Nephron progenitor cell (in vitro differentiated cells): ENCODE measurements at places on chromosomes 3 and 15.

- H3K27me3 ChIP-seq, result peaks cover 9% of the 10 kb centered on the region
- peak overlapping the region; percentile 18 for H3K27ac ChIP-seq
- H3K4me1 ChIP-seq, result peaks cover 14% of the 10 kb centered on the region
- DNase-seq, result no peak
Observed at GRCh38 chr15:62135532-62136134, 29.5 kb downstream of the C2CD4B start.

- H3K27ac ChIP-seq, result peak overlapping the region; percentile 46
- DNase-seq, result no peak
- H3K4me1 ChIP-seq, result peaks cover 12% of the 10 kb centered on the region
- peaks cover 62% of the 10 kb centered on the region for H3K36me3 ChIP-seq
Observed at GRCh38 chr15:92466834-92467233, 73.2 kb downstream of the ST8SIA2 start.

GRCh38 chr3:176401211-176401610 is 796.1 kb downstream of the TBL1XR1 start:
- H3K4me1 ChIP-seq, result no peaks in the 10 kb centered on the region
- no peaks in the 10 kb centered on the region for H3K36me3 ChIP-seq
- H3K27ac ChIP-seq, result no peak overlapping the region
- H3K4me3 ChIP-seq, result no peak overlapping the region

DNA sequence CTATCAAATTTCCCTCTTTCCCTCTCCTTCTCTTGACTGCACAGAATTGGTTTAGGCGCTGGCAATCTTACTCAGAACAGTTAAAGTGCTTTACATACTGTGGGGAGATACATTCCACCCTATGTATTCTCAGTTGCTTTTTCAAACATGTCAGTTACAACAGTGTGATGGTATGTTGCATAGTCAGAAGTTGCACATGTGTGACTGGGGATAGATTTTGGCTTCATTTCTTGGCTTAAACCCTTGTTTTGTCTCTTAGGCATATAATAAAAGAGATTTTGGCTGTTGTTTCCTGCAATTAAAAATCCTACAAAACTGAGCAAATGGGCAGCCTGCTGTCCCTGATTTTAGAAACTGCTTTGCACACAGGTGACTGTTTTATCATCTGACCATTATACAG is 86.7 kb downstream of the PIK3R4 start:
- no peaks in the 10 kb centered on the region for H3K27me3 ChIP-seq
- no peak overlapping the region for H3K27ac ChIP-seq
- peaks cover 40% of the 10 kb centered on the region for H3K36me3 ChIP-seq

- no peak overlapping the region for H3K27ac ChIP-seq
- H3K36me3 ChIP-seq, result no peaks in the 10 kb centered on the region
- H3K4me1 ChIP-seq, result peaks cover 11% of the 10 kb centered on the region
- no peak for DNase-seq
Observed at GRCh38 chr15:42073418-42073817, 20.9 kb downstream of the PLA2G4D start.

DNA sequence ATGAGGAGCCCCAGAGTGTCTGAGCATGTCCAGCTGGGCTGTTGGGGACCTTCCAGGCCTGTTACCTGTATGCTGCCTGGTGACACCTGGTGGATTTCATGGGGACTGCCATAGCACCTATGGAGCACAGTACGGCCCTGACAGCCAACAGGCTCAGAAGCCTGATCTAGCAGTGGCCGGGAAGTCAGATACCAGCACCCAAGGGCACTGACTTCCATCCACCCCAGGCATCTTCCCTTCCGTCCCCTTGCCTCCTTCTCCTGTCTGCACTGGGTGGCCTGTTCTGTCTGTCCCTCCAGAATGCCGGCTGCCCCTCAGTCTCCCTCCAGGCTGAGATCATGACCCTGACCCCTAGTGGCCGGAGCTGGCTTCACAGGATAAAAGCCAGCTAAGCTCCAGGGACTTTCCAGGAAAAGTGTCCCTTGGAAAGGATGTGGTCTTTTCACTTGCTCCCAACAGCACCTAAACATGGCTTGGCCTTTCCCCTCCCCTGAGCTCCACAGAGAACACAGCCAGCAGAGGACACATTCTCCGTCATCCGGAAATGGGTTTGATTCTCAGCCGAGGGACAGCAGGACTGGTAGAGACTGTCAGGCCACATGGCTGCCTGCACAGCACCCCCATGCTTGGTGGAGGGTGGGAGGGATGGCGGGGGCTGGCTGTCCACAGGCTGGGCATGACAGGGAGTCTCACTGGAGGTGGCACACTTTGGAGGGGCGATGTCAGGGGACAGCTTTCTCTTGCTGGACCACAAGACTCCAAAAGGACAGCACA is 9.5 kb downstream of the RPS17 start:
- H3K4me3 ChIP-seq, result peak overlapping the region; percentile 56
- H3K36me3 ChIP-seq, result peaks cover 21% of the 10 kb centered on the region
- peak; percentile 83 for DNase-seq
- H3K27ac ChIP-seq, result no peak overlapping the region

DNA sequence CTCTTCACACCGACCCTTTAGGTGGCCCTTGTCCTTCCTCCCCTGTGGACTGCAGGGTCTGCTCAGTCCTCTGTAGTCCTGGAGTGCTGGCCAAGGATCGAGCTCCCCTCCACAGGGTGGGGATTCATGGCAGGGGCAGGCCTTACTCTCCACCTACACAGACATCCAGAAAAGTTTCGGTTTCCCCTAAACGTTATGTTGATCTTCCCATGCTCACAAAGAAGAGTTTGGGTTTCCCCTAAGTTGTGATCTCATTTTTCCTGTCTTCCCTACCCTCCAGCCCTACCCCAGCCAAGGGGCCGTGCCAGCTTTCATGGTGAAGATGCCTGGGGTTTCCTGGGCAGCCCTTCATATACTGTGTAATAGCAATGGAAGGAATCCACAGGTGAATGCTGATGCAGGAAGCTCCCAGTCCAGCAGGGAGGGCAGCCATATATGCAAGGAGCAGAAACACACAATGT is 10.3 kb downstream of the STOML1 start:
- no peak overlapping the region for H3K27ac ChIP-seq
- no peak overlapping the region for H3K4me3 ChIP-seq
- H3K4me1 ChIP-seq, result peaks cover 47% of the 10 kb centered on the region
- H3K36me3 ChIP-seq, result no peaks in the 10 kb centered on the region

GRCh38 chr3:195194559-195195206 is 76.3 kb downstream of the XXYLT1 start:
- H3K4me3 ChIP-seq, result no peak overlapping the region
- H3K4me1 ChIP-seq, result peaks cover 43% of the 10 kb centered on the region
- peaks cover 23% of the 10 kb centered on the region for H3K36me3 ChIP-seq
- H3K27me3 ChIP-seq, result peaks cover 5% of the 10 kb centered on the region
- no peak for DNase-seq
- peak overlapping the region; percentile 0 for H3K27ac ChIP-seq

DNA sequence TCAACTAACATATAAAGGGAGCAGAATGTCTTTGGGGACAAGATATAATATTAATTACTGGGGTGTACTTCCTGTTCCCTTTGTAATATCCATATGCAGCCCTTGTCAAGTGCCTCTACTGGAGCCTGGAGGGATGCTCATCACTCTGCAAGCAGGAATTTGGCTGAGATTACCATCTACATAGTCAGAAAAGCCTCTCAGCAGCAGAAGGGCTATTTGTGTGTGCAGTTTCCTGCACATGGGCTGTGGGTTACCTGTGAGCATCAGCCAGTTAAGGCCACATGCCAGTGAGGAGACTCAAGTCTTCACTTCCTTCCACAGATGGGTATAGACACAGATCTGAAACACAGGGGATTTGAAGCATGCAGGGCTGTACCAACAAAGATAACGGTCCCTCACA is 278.1 kb upstream of the PLSCR5 start:
- no peak overlapping the region for H3K27ac ChIP-seq
- H3K4me3 ChIP-seq, result no peak overlapping the region
- no peak for DNase-seq
- H3K27me3 ChIP-seq, result no peaks in the 10 kb centered on the region
